Stimulated activated CD8-positive, alpha-beta memory T cell treated with anti-CD3 and anti-CD28 coated beads, Interleukin-7, amount 100 ng/mL, for 24 hours (primary cell): ENCODE measurements at places on chromosomes 2 and 18.

- DNase-seq = no peak
These were observed 10.6 kb upstream of the CHRNA1 start for GRCh38 chr2:174774886-174775285.

DNA sequence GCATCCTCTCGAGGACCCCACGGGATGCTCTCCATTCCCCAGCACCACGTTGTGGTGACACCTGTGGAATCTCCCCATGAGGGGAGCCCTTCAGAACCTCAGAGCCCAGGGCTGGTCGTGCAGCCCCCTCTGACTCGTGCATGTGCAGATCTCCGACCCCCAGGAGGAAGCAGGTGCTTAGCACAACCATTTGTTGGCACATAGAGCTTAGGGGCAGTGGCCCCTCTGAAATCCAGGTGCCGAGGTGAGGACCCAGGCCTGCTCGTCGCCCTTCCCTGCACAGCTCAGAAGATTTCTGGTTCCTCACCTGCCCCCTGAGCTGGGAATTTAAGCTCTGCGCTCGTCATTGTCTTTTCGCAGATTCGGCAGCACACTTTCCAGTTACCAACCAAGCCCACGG, 1.3 kb upstream of the OTOS start:
- DNase-seq = no peak

- no peak for DNase-seq
These were observed 592.1 kb downstream of the TDRD15 start for GRCh38 chr2:21715887-21716286.

DNA sequence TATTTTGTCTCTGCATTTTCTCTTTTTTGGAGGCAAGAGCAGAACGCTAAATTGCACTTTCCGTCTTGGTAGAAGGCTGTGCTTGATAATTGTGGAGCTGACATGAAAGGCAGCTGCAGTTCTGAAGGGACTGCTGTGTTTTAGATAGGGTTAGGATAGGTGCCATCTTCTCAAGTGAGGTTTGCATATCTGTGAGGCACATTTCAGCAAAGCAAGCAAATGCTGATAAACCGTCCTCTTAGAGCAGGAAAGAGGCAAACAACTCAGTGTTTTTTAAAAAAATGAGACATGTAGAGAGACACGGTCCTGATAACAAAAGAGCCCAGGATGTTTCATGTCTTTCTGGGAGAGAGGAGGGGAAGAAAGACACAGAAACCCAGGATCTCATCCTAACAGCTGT, 217.7 kb downstream of the SOCS6 start:
- no peak for DNase-seq

GRCh38 chr18:69414184-69414583, 13.5 kb downstream of the DOK6 start:
- DNase-seq = no peak

- no peak for DNase-seq
These were observed 66.0 kb downstream of the SMAD7 start for GRCh38 chr18:48884771-48885170.
